ENCODE measurements at places on chromosomes 11 and 22.

GRCh38 chr11:118061586-118062125, 15.2 kb upstream of the TMPRSS4 start:
- DNase-seq: no peak

DNA sequence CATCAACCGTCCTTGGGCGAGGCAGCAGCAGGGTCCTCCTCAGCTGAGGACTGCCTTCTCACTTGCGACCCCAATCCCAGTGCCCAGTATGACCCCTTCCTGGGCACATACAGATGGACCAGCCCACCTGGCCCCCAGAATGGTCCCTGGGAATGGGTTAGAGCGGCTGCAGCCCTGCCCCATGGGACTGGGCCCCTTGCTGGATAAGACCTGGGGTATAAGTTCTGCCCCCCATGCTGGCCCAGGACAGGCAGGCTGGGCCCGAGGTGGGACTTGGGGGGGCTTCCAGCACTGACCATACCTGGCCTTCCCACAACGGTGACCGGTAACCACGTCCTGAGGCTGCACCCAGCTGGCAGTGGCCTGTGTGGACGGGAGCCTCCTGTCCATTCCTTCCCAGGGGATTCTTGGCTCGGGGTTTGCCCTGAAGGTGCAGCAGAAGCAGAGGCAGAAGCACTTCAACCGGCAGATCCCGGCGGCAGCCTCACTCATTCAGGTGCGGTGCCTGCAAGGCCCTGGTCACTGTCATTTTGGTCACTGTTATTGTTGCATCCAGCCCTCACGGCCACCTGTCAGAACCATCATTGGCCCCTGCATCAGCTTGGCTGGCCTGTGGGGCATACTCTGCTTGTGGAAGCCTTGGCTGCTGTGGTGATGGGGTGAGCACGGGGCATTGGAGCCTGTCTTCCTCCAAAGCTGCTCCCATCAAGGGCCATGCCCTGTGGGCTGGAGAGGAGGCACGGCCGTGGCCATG, 114.8 kb downstream of the KCNQ1OT1 start:
- no peak for DNase-seq

- DNase-seq: peak; percentile 87
Measured at GRCh38 chr11:109247071-109247470, 174.9 kb upstream of the C11orf87 start.

DNA sequence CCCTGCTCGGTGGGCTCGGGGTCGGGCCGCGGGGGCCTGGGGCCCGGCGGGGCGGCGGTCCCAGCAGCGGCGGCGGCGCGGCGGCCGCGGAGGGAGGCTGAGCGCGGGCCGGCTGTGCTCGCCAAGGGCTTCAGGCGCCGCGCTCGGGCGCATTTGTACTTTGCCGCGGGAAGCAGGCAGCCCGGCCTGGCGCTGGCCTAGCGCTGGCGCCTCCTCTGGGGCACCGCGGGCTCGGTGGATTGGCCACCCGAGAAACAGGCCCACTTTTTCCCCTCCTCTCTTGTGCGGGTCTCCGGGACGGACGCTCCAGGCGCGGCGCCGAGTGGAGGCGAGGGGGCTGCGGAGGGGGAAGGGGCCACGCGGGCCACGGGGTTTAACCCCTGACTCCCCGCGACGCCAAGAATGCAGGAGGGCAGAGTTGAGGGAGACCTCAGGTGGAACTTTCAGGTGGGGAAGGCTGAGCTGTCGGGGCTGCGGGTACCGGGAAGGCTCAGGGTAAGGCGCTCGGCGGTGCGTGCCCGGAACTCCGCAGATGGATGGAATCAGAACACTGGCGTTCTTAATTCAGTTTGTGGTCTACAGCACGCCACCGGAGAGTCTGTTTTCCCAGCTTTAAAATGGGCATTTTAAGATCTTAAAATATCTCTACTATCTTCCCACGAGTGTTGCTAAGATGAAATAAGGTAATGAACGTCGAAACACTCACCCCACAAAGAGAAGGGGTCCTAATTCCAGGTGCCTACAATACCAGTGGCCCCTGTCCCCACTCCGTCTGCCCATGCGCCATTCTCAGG, at the start of gene CHRDL2:
TSS of gene CHRDL2 (minus strand) at position 126 of the 794 bp plus-strand sequence. CDS start 538 bp downstream, outside the sequence.
- no peak for DNase-seq

GRCh38 chr11:8075119-8075726, 5.8 kb upstream of the TUB start:
- DNase-seq: no peak

DNA sequence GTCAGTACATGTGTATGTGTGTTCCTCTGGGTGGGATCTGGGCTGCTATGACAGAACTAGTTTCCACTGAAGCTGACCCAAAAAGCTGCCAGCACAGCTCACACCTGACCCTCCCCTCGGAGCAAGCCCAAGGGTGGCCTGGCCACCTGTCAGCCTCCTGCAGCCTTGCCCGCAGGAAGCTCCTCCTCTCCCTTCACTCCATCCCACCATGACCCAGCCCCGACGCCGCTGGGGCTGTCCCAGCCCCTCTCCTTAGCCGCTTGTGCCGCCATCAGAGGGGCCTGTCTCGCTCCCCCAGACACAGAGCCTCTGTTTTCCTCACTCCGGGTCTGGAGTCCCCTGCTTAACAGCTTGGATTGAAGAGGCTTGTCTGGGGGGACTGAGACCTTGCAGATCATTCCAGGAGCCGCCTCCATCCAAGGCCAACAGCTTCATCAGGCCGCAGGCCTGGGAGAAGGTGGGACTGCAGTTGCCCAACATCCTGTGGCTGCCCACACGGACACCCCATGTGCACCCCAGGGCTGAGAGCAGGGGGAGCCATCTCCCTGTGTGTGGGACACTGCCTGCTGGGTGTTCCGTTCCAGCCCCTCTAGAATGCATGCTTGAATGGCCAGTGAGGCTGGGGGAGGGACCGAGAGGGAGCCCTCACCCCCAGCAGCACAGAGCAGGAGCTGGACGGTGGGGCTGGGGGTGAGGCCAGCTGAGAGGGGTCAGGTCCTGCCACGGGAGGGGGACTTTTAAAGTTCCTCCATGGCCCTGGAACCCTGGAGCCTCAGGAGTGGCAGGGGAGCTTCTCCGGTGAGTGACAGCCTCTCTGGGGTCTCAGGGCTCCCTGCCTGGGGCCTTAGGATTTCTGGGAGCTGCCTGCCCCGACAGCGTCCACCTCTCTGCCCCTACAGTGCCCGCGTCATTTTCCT, 696 bp downstream of the MRGPRF start:
- no peak for DNase-seq

- DNase-seq: no peak
Measured at GRCh38 chr11:112902361-112903011, 58.7 kb upstream of the NCAM1 start.

- DNase-seq: peak; percentile 77
Measured at GRCh38 chr11:46272816-46273427, 4.5 kb upstream of the CREB3L1 start.

- DNase-seq: no peak
Measured at GRCh38 chr11:48050304-48050703, 69.9 kb downstream of the PTPRJ start.

DNA sequence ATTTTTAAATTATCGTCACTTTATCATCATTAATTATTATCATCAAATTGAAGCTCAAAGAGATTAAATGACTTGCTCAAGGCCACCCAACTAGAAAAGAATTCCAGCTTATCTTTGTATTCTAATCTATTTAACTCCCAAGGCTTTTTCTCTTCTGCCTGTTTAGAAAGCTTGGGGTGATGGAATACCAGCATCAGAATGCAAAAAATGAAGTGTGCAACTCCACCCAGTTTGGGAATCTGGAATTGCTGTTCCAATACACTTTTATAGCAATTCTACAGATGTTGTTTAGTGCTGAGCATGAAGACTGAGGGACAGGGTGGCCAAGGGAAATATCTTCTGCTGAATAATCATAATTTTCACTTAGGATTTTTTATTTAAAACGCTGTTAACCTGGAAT, 97.2 kb upstream of the FIBIN start:
- DNase-seq: no peak

GRCh38 chr11:35887737-35888136, 56.1 kb upstream of the LDLRAD3 start:
- no peak for DNase-seq

GRCh38 chr11:47325271-47326041, 27.0 kb downstream of the MYBPC3 start:
- DNase-seq: no peak
